ENCODE measurements at places on chromosomes 13 and 19. TPM values are rescaled to one million over a fixed set of nuclear protein-coding genes. Genes with fewer than 3 reads are reported as not detected.

DNA sequence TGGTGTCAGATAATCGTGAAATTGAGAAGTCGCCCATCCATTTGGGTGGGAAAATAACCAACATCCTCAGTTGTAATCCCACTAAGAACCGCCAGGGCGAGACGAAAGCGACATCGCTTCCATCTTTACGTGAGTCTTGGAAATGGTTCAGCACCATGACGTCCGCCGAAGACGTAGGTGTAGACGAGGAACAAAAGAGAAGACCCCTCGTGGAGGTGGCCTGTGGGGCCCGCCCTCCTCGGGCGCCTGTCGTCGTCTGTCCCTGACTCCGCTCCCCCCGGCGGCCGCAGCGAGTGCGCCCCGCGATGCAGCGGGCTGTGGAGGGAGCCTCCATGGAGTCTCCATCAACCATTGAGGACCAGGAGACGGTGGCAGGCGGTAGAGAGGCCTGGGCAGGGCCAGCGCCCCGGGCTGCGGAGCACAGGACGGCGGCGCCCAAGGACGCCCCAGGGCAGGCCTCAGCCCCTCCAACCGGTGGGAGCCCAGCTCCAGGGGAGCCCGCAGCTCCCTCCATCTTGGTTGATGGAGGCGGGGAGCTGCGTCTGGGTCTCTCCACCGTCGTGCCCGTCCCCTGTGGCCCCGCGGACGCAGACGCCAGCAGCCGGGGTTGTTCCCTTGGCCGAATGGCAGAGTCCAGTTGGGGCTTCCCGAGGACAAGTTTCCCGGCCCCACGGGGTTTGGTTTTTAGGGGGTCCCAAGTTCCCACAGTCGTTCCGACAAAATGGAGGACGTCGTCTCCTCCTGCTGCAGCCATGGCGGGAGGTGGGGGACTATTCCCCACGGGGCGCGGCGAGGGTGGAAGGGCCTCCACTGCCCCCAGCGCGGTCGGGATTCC is 990 bp upstream of the ZMYM2 start:
- peaks cover 24% of the 10 kb centered on the region for H3K4me1 ChIP-seq
- DNase-seq = peak; percentile 93
- peaks cover 2% of the 10 kb centered on the region for H3K36me3 ChIP-seq

DNA sequence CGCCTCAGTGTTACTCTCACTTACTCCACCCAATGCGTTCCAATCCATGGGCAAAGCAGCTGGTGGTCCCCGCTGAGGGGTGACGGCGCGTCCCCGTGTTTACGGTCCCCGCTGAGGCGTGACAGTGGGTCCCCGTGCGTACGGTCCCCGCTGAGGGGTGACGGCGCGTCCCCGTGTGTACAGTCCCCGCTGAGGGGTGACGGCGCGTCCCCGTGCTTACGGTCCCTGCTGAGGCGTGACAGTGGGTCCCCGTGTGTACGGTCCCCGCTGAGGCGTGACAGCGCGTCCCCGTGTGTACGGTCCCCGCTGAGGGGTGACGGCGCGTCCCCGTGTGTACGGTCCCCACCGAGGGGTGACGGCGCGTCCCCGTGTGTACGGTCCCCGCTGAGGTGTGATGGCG is 19.5 kb downstream of the CFAP97D2 start:
- no peaks in the 10 kb centered on the region for H3K4me1 ChIP-seq
- H3K4me3 ChIP-seq = no peak overlapping the region
- H3K36me3 ChIP-seq = no peaks in the 10 kb centered on the region
- no peak overlapping the region for H3K27ac ChIP-seq
- DNase-seq = peak; percentile 43
- no peaks in the 10 kb centered on the region for H3K27me3 ChIP-seq

DNA sequence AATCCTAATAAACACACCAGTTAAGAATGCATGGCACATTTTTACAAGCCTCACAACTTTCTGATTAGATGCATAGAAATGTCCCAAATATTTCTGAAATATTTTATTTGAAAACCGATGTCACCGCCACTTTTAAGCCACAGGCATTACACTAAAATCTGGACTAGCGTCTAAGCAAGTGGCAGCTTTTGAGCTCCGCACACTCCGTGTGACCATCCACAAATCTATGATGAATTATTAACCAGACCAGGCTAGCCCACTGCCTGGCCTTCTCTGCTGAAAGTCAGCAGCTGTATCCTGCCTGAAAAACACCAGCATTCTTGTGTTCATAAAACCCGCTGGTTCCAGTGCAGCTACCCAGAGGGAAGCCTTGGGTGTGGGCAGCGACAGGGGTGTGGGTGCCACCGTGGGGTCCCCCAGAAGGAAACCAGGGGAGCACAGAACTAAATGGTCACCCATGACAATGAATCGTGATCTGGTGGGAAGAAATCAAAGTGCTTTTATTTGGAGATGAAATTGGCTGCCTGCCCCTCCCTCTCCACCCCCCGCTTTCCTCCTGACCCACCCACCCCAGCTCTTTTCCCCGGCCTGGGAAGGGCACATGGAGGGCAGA is 13.8 kb downstream of the RASA3 start:
- H3K27me3 ChIP-seq = no peaks in the 10 kb centered on the region
- H3K36me3 ChIP-seq = no peaks in the 10 kb centered on the region
- H3K4me3 ChIP-seq = no peak overlapping the region
- DNase-seq = no peak
- peak overlapping the region; percentile 73 for H3K27ac ChIP-seq

DNA sequence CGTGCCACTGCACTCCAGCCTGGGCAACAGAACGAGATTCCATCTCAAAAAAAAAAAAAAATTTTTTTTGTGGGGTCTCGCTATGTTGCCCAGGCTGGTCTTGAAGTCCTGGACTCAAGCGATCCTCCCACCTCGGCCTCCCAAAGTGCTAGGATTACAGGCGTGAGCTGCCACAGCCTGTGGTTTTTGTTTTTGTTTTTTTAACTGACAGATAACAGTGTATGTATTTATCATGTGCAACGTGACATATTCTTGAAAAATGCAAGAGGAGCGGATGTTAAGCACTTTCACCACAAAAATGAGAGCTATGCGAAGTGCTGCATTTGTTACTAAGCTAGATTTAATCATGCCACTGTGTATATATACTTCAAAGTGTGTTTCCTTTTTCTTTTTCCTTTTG is 49.0 kb downstream of the ARHGEF18 start:
- no peak overlapping the region for H3K4me3 ChIP-seq
- no peaks in the 10 kb centered on the region for H3K27me3 ChIP-seq
- H3K27ac ChIP-seq = peak overlapping the region; percentile 77
- H3K36me3 ChIP-seq = no peaks in the 10 kb centered on the region

GRCh38 chr13:39282400-39282972 is 244.2 kb downstream of the NHLRC3 start:
- no peak overlapping the region for H3K4me3 ChIP-seq
- DNase-seq = no peak
- H3K27ac ChIP-seq = no peak overlapping the region
- H3K36me3 ChIP-seq = no peaks in the 10 kb centered on the region
- no peaks in the 10 kb centered on the region for H3K27me3 ChIP-seq

DNA sequence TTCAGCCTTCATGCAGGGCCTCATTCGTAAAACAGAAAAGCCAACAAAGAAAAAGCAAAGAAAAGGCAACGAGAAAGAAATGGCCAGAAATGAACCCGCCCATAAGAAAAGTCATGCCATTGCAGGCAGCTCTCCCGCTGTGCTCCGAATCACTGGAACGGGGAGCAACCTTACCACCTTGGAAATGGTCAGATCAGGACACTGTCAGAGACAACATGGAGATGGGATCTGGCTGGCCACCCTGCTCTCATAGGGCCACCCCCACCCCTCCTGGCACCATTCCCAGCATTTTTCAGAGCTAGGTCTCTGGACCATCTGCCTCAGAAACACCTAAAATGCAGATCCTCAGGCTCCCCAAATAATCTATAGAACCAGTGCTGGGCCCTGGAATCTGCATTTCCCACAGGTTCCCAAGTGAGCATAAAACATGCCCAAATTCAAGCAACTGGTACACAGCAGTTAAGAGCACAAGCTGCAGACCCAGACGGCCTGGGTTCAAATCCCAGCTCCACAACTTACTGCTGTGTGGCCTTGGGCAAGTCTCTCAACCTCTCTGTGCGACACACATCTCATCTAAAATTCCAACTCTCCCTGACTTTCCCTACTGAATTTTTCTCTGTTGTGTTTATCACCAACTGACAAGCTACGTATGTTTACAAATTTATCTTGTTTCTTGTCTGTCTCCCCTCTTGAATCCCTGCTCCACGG is 151.6 kb downstream of the IER2 start:
- H3K4me1 ChIP-seq = peaks cover 8% of the 10 kb centered on the region
- DNase-seq = no peak
- no peak overlapping the region for H3K4me3 ChIP-seq
- no peaks in the 10 kb centered on the region for H3K36me3 ChIP-seq
- H3K27me3 ChIP-seq = no peaks in the 10 kb centered on the region

- H3K4me1 ChIP-seq = peaks cover 9% of the 10 kb centered on the region
- H3K4me3 ChIP-seq = no peak overlapping the region
- no peaks in the 10 kb centered on the region for H3K36me3 ChIP-seq
- DNase-seq = no peak
- H3K27ac ChIP-seq = peak overlapping the region; percentile 79
- no peaks in the 10 kb centered on the region for H3K27me3 ChIP-seq
These were observed 460.0 kb downstream of the COG6 start for GRCh38 chr13:40115426-40115825.

- peak overlapping the region; percentile 32 for H3K27ac ChIP-seq
- H3K36me3 ChIP-seq = no peaks in the 10 kb centered on the region
- H3K27me3 ChIP-seq = no peaks in the 10 kb centered on the region
- H3K4me3 ChIP-seq = no peak overlapping the region
- peaks cover 4% of the 10 kb centered on the region for H3K4me1 ChIP-seq
- no peak for DNase-seq
These were observed 3.2 kb downstream of the CPB2 start for GRCh38 chr13:46101484-46102254.

DNA sequence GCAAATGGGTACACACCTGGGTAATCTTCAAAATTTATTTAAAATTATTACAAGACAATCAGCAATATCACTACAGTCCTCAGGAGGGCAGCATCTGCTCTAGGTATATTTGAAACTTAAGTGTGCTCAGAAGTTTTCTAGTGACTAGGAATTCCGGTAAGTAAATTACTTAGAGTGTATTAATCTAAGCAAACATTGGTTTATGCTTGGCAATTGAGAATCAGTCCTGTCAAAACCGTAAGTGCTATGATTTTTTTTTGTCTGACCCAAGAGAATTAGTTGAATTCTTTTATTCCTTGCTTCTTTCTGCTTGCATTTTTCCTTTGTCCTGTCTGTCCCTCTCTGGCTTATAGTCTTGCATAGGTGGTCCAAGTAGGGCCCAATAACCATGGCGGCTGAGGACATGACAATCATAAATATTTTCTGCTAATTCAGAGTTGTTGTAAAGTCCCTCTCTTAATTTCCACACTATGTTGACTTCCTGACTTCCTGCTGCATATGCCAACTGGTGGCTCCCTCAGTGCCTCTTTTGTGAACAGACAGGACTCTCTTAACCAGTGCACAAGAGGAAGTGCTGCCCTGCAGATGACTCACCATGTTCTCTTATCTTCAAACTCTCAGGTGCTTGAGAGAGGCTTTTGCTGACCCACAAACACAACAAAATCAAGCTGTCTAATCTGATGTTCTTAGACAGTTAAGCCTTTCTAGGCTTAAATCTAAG is 82.2 kb downstream of the SLAIN1 start:
- no peak overlapping the region for H3K4me3 ChIP-seq
- no peaks in the 10 kb centered on the region for H3K36me3 ChIP-seq
- H3K27me3 ChIP-seq = no peaks in the 10 kb centered on the region
- H3K4me1 ChIP-seq = peaks cover 9% of the 10 kb centered on the region
- H3K27ac ChIP-seq = peak overlapping the region; percentile 7

GRCh38 chr13:82847595-82847994 is 1034.7 kb downstream of the SLITRK1 start:
- no peaks in the 10 kb centered on the region for H3K27me3 ChIP-seq
- H3K4me3 ChIP-seq = no peak overlapping the region
- no peak for DNase-seq
- H3K27ac ChIP-seq = no peak overlapping the region
- no peaks in the 10 kb centered on the region for H3K36me3 ChIP-seq

DNA sequence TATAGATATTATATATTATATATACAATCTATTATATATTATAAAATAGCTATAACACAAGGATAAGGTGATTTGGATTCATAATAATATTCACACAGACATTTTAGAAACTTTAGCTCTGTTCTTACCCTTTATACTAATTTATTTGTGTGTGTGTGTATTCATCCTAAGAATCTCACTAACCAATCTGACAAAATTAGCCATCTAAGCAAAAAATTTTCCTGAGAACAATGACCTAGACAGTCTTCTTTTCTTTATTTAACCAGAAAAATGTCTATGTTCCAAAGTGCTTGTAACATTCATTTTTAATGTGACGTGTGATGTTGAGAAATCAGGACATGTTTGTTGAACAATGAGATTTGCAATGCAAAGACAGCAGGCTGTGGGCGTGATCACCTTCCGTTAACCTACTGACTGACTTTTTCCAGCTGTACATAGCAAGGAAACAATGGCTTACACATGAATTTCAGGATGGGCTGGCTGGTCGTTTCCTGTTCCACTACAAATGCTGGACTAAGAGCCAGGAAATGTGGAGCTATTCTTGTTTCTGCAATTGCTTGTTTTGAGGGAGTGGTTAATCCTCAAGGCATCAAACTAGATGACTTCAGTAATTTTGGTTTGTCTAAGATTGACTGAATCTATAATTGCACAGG is 634.6 kb upstream of the ARGLU1 start:
- H3K4me3 ChIP-seq = no peak overlapping the region
- H3K36me3 ChIP-seq = no peaks in the 10 kb centered on the region
- DNase-seq = no peak
- H3K4me1 ChIP-seq = peaks cover 10% of the 10 kb centered on the region

DNA sequence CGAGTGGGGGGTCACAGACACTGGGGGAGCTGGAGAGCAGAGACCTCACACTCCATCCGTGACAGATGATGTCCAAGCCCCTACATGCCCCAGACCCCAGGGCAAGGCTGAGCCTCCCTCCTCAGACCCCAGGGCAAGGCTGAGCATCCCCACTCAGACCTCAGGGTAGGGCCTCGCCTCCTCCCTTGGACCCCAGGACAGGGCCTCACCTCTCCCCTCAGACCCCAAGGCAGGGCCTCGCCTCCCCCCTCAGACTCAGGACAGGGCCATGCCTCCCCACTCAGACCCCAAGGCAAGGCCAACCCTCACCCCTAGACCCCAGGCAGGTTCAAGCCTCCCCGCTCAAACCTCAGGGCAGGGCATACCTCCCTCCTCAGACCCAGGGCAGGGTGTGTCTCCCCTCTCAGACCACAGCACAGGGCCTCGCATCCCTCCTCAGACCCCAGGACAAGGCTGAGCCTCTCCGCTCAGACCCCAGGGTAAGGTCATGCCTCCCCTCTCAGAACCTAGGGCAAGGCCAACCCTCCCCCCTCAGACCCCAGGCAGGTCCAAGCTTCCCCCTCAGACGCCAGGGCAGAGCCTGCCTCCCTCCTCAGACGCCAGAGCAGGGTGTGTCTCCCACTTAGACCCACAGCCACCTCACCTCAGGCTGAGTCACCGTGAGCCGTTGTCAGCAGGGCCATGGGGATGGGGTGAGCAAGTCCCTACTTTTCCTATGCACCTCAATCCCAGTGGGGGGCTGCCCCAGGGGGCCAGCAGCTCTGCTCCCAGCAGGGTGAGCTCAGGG is 1.7 kb upstream of the S1PR4 start:
- no peaks in the 10 kb centered on the region for H3K36me3 ChIP-seq
- H3K27ac ChIP-seq = peak overlapping the region; percentile 97
- peak; percentile 45 for DNase-seq
- no peaks in the 10 kb centered on the region for H3K27me3 ChIP-seq
- peaks cover 29% of the 10 kb centered on the region for H3K4me1 ChIP-seq
- H3K4me3 ChIP-seq = peak overlapping the region; percentile 23

- H3K4me1 ChIP-seq = peaks cover 14% of the 10 kb centered on the region
- H3K27me3 ChIP-seq = no peaks in the 10 kb centered on the region
- DNase-seq = no peak
- H3K36me3 ChIP-seq = no peaks in the 10 kb centered on the region
- H3K4me3 ChIP-seq = no peak overlapping the region
- no peak overlapping the region for H3K27ac ChIP-seq
These were observed 336.8 kb downstream of the DNAJC15 start for GRCh38 chr13:43360171-43360570.

The LILRA1 gene
- 4.5 TPM for total RNA-seq

The CCDC8 gene
- 7.3 TPM for total RNA-seq

The POP4 gene
- total RNA-seq = 59.6 TPM

The AMER2 gene
- not detected for total RNA-seq

All from upper lobe of left lung (tissue), 6 donors.